ENCODE measurements at places on chromosomes 7 and 10.

- DNase-seq: no peak
These were observed 64.0 kb downstream of the HYCC1 start for GRCh38 chr7:22949944-22950343.

GRCh38 chr10:7218968-7219367, 191.9 kb downstream of the SFMBT2 start:
- no peak for DNase-seq

DNA sequence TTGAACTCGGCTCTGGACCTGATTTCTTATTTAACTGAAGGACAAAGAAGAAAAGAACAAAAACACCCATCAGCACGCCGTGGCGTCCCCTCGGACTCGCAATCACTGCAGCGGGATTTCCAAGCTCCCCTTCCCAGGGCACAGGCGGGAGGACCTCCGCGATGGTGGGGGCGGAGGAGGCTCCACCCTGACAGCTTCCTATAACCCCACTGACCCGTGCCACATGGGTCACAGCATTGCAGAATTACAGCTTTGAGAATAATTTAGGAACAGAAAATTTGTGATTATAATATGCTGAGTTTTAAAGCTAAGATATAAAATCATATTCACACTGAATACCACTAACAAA, 129.7 kb upstream of the SEC61G start:
- DNase-seq: no peak

- DNase-seq: no peak
These were observed 21.5 kb downstream of the POLL start for GRCh38 chr10:101566333-101567164.

GRCh38 chr10:26890956-26891355, 30.2 kb upstream of the ABI1 start:
- DNase-seq: peak; percentile 28

GRCh38 chr10:31288001-31288400, 31.0 kb upstream of the ZEB1 start:
- no peak for DNase-seq

- no peak for DNase-seq
These were observed 4.2 kb downstream of the CYTH3 start for GRCh38 chr7:6268023-6268900.

Data from NCI-H460 (cell line).